CD8-positive, alpha-beta T cell (primary cell): ENCODE measurements at places on chromosomes 1 and 21. TPM values are rescaled to one million over a fixed set of nuclear protein-coding genes. Genes with fewer than 3 reads are reported as not detected.

The GPR157 gene
- 2.9 TPM for total RNA-seq

The GBP3 gene
- total RNA-seq = 18.6 TPM

The AQP10 gene
- total RNA-seq = not detected

The DNAJC28 gene
- 0.33 TPM for total RNA-seq

The APCS gene
- not detected for total RNA-seq

The C21orf58 gene
- 1.2 TPM for total RNA-seq

The BRDT gene
- total RNA-seq = 0.86 TPM

The KRTAP21-2 gene
- not detected for total RNA-seq

The IL20 gene
- not detected for total RNA-seq

The ADAMTSL4 gene
- not detected for total RNA-seq
